ENCODE measurements at places on chromosomes 16 and 17. TPM values are rescaled to one million over a fixed set of nuclear protein-coding genes. Genes with fewer than 3 reads are reported as not detected.

TMC8 gene
- polyA plus RNA-seq: 196 TPM

CFAP97D1 gene
- 0.11 TPM for polyA plus RNA-seq

HIGD1B gene
- 2.2 TPM for polyA plus RNA-seq

HOXB9 gene
- 0.27 TPM for polyA plus RNA-seq

MRPS7 gene
- polyA plus RNA-seq: 39.1 TPM

LRRC45 gene
- polyA plus RNA-seq: 20.7 TPM

OR3A3 gene
- not detected for polyA plus RNA-seq

USP43 gene
- 2.9 TPM for polyA plus RNA-seq

SLC5A10 gene
- 0.52 TPM for polyA plus RNA-seq

DNA sequence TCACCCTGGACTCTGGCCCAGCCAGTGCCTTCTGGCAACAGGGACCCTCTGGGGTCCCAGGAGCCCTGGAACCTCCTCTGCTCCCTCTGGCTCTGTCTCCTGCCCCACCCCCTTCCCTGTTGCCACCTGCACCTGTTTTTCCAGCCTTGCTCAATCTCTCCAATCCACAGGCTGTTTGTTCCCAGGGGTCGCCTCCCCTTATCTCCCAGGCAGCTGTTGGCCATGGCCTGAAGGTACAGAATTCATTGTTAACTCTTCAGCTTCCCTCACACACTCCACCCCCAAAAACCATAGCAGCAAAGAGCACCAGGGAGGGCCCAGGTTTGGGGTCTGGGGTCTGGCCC is 39.3 kb upstream of the TOB1 start:
- H3K27me3 ChIP-seq: no peaks in the 10 kb centered on the region
- no peak overlapping the region for H3K27ac ChIP-seq
- H3K4me3 ChIP-seq: no peak overlapping the region

DNA sequence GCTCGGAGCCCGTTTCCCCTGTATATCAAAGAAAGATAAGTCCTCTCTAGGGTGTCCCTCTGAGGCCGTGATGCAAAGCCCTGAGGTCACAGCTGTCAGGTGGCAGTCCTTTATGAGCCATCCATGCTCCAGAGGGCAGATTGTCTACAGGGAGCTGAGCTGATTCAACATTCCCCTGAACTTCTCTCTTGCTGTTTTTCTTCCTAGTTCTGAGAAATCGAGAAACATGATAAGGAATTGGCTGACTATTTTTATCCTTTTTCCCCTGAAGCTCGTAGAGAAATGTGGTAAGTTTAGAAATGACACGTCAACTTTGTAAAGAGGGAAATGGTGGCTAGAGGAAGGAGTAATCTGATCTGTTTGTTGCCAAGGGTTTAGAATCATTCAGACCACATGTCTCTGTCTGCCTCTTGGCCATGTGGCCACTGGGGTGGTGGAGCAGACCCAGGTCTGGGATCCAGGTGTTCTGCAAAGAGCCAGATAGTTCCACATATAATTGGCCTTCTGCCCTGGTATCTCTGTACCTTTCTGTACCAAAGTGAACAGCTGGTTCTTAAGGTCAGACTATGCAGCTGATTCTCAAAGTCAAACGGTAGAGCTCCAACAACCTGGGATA is 3.5 kb downstream of the CTNS start:
- no peak overlapping the region for H3K4me3 ChIP-seq
- H3K27me3 ChIP-seq: no peaks in the 10 kb centered on the region
- no peaks in the 10 kb centered on the region for H3K4me1 ChIP-seq
- no peak for DNase-seq
- H3K27ac ChIP-seq: no peak overlapping the region

GRCh38 chr17:77521076-77521475 is 380.3 kb downstream of the SEC14L1 start:
- H3K4me3 ChIP-seq: no peak overlapping the region
- H3K36me3 ChIP-seq: no peaks in the 10 kb centered on the region
- H3K27me3 ChIP-seq: no peaks in the 10 kb centered on the region
- H3K4me1 ChIP-seq: no peaks in the 10 kb centered on the region
- DNase-seq: no peak
- H3K27ac ChIP-seq: no peak overlapping the region

DNA sequence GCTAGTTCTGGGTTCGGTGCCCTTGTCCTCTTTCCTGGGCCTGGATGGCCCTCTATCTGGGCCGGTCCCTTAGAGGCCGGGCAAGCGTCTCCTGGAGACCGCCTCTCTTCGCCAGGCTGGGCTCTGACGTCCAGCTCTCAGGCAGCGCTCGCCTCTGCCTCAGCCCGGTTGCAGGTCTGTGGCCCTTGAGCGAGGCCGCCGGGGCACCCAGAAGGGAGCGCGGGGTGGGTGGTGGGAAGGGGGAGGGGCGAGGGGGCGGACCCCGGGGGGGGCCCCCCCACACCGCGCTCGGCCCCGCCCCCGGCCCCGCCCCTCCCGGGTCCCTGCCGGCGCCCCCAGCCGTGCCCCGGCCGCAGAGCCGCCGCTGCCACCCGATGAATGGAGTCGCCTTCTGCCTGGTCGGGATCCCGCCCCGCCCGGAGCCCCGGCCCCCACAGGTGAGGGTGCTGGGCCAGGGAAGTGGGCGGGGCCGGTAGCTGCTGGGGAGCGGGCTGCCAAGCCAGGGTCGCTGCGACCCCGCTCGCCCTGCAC is at the start of gene ARHGAP23:
Gene ARHGAP23, plus strand, starts transcription at position 353 of the 531 bp plus-strand sequence. Its CDS starts 22 bp downstream, at position 375.
- peak within 1 kb of the TSS; percentile 93 for H3K4me3 ChIP-seq
- peaks cover 4% of the 10 kb centered on the region for H3K27me3 ChIP-seq
- peak within 1 kb of the TSS; percentile 79 for H3K27ac ChIP-seq
- no peaks in the 10 kb centered on the region for H3K36me3 ChIP-seq
- DNase-seq: no peak

DNA sequence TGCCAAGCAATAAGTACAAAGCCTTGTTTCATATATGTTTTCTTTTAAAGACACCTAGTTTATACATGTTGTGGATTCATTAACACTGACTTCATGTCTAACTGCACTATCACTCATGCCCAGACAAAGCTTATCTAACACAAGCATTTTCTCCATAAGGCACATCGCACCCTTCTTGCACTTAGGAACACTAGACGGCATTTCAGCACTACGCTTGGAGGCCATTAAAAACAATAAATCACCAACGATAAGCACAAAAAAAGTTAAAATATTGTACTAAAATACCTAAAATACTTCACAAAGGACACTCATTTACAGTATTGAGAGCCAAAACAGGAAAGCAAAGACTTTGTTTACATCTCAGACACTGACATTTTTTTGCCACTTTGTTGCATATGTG is 39.0 kb upstream of the TEKT3 start:
- H3K36me3 ChIP-seq: no peaks in the 10 kb centered on the region

DNA sequence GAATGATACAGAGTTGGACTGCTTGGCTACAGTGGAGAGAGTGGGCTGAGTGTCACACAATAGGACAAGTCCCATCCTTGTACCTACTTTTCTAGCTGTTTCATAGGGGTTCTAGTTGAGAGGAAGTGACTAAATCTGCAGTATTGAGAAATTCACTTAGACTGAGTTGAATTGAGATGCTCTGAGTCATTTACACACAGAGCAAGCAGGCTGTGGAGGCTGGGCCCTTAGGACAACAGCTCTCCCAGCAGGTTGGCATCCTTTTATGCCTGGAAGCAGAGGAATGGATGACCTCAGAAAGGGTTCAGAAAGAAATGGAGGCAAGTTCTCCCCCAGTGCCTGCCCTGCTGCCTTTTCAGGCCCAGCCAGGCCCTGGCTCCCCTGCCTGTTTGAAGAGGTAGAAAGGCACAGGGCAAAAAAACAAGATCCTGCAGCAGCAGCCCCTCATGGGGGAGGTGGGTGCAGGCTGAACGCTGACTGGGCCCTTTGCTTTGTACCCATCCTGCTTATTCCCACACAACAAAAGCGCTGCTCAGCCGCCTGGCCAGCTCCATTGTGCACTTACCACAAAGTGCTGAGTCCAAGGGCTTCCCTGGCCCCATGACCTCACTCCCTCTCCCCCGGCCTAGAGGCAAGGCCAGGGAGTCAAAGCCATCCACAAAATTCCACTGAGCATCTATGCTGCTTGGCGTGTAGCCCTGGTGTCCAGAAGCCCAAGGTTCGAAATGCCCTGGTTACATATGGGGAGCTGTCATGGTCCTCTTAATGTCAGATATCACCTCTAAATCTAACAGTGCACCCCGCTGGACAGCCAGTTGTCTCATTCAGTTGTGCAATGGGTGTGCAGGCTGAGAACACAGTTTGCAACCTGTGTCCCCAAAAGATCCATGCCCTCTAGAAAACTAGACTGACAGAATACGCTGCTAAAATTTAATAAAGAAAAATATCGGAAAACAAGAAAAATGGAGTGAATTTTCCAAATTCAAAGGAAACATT is 5.4 kb upstream of the CRYBA1 start:
- H3K27ac ChIP-seq: no peak overlapping the region
- no peak overlapping the region for H3K4me3 ChIP-seq
- DNase-seq: no peak
- H3K36me3 ChIP-seq: no peaks in the 10 kb centered on the region
- H3K4me1 ChIP-seq: no peaks in the 10 kb centered on the region
- no peaks in the 10 kb centered on the region for H3K27me3 ChIP-seq

DNA sequence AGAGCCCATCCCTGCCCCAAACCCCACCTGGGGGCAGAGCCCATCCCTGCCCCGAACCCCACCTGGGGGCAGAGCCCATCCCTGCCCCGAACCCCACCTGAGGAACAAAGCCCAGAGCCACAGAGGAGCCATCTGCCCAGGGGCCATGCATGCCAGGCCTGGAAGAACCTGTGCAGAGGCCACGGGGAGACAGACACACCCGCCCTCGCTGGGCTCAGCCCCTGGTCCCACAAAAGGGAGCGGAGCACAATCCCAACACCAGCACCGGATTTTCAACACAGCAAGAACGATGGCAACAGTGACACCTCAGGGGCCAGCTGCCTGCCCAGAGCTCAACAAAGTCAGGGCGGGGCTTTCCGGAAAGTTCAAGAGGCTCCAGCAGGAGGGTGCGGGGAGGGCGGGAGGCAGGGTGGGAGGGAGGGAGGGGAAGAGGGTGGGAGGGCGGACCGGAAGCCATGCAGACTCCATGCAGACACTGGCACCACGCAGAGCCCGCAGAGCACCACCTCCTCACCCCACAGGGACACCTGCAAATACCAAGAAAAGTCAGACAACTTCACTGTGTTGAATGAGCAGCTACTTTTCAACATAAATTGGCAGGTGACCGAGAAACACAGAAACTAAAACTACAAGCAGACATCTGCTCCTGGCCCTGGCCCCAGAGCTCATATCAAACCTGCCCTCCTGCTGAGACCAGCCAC is 27.9 kb upstream of the C16orf95 start:
- DNase-seq: peak; percentile 20
- H3K4me3 ChIP-seq: no peak overlapping the region
- H3K36me3 ChIP-seq: peaks cover 48% of the 10 kb centered on the region
- no peaks in the 10 kb centered on the region for H3K27me3 ChIP-seq

DNA sequence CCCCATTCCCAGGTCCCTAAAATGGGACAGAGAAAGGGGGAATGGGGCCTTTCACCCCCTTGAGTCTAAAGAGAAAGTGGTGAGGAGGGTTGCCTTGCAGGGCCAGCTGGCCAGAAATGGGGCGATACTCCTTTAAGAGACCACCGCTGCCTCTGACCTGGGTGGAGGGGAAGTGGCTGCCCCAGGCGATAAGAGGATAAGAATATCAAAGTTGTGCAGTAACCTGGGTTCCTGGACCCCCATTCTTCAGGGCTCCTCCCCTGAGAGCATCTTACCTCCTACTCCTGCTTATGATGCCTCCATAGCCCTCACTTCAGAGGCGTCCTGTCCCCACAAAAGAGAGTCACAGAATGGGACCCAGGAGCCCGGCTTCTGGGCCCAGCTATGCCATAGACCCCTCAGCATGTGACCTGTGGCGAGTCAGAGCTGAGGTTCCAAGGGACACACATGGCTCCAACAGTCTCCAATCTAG is 5.2 kb upstream of the TSPOAP1 start:
- peaks cover 10% of the 10 kb centered on the region for H3K4me1 ChIP-seq
- peaks cover 22% of the 10 kb centered on the region for H3K36me3 ChIP-seq
- peak; percentile 46 for DNase-seq

GRCh38 chr16:57822018-57822553 is 19.8 kb upstream of the KIFC3 start:
- H3K4me1 ChIP-seq: no peaks in the 10 kb centered on the region
- no peak overlapping the region for H3K27ac ChIP-seq
- DNase-seq: no peak
- no peaks in the 10 kb centered on the region for H3K36me3 ChIP-seq

DNA sequence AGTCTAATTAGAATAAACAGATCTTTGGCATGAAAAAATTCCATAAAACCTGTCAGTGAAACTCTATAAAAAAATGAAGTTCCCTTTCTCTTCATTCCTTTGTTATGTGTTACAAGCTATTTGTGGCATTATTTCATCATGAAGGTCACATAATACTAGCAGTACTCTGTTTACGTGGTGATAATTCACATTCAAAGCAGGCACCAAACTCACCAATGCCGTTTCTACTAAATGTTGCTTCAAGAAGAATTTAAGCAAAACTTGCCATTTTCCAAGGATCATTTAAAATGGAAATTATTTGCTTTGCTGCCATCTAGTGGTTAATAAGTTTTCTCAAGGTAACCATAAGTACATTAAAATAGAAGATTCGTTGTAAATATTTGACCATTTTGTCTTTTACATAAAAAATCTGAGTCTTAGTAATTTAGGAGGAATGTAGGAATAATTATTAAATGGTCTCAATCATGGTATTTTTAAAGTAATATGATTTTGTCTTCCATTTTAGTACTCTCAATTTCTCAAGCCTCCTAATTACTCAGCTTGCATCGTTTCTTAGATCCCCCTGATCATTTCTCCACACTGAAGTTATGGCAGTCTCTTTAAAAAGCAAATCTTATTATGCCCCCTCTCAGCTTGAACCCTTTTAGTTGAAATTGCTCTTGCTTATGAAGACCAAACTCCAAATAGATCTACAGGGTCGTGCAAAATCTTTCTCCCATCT is 80.8 kb downstream of the OMG start:
- DNase-seq: peak; percentile 6
- no peak overlapping the region for H3K27ac ChIP-seq
- no peak overlapping the region for H3K4me3 ChIP-seq
- H3K36me3 ChIP-seq: peaks cover 3% of the 10 kb centered on the region
- H3K27me3 ChIP-seq: no peaks in the 10 kb centered on the region
- H3K4me1 ChIP-seq: no peaks in the 10 kb centered on the region

GRCh38 chr17:72822358-72823023 is 270.0 kb downstream of the SLC39A11 start:
- H3K4me1 ChIP-seq: no peaks in the 10 kb centered on the region
- H3K36me3 ChIP-seq: no peaks in the 10 kb centered on the region
- no peak for DNase-seq

GRCh38 chr16:49857423-49858181 is 1.7 kb upstream of the ZNF423 start:
- no peak overlapping the region for H3K27ac ChIP-seq
- no peak for DNase-seq
- H3K4me3 ChIP-seq: no peak overlapping the region

DNA sequence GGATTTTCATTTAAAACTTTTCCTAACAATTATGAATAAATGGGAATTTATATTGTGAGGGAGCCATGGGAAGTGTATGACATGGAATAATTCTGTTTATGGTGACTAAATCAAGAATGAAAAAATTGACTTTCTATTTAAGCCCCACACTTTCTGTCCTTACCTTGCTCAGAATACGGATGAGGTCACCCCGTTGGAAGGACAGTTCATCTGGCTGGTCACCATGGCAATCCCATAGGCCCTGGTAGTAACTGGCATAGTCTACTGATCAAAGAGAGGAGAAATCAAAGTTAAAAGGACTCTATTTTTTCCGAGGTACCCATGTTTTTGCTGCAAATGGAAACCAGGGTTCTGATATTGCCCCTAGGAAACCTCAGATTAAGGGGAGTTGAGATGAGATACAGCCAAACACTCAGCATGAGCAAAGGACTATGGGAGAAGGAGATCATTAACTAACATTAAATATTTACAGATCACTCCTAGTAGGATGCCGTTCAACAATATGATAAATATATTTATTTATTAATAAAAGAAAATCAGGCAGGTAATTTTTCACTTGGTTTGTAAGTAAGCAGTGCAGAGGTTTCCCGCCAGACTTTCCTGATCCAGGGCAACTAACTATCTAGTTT is 54.9 kb downstream of the SNX11 start:
- H3K36me3 ChIP-seq: peaks cover 13% of the 10 kb centered on the region
- DNase-seq: no peak
- H3K4me3 ChIP-seq: no peak overlapping the region
- H3K27ac ChIP-seq: no peak overlapping the region
